T-helper 1 cell (primary cell): ENCODE measurements at places on chromosomes 5 and 9.

DNA sequence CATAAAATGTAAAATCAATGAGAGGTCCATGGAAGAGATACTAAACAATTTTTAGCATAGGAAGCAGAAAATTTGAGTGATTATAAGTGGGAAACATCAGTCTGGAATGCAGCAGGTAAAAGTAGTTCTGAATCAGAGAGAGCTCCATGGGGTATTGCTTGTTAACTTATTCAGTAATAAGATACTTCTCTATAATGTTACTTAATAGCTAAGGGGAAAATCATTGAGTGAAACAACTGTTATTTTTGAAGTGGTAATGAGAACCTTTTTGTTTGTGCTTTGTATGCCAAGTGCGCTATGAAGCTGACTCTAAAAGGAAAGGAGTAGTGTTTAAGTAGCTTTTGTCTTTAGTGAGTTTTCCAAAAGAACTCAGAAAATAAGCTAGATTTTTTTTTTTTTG, 95.2 kb downstream of the ERBIN start:
- DNase-seq, result no peak

DNA sequence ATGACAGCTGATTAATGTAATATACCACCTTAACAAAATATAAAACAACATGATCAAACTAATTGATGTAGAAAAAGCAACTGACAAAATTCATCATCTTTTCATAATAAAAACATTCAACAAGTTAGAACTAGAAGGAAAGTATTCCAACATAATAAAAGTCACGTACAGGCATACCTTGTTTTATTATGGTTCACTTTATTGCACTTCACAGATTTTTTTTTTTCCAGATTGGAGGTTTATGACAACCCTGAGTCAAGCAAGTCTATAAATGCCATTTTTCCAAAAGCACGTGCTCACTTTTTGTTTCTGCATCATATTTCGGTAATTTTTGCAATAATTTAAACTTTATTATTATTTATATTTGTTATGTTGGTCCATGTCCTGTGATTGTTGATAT, 1120.3 kb downstream of the PTPRD start:
- DNase-seq, result no peak

DNA sequence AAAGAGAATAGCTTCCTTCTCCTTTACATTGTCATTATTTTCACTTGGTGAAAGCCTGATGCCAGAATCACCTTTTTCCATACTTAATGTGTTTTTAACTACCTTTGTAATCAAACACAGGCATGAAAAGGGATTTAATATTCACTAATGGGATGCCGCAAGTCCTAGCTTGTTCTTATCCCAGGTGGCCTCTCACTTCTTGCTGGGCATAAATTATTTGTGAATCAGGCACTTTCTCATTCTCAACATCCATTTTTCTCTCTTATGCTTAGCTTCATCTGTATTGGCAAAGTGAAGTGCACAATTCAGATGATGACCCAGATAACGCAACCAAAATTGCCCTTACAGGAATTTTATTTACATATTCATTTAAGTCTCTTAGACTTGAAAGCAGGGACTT, 10.9 kb downstream of the ACTL7B start:
- DNase-seq, result no peak

DNA sequence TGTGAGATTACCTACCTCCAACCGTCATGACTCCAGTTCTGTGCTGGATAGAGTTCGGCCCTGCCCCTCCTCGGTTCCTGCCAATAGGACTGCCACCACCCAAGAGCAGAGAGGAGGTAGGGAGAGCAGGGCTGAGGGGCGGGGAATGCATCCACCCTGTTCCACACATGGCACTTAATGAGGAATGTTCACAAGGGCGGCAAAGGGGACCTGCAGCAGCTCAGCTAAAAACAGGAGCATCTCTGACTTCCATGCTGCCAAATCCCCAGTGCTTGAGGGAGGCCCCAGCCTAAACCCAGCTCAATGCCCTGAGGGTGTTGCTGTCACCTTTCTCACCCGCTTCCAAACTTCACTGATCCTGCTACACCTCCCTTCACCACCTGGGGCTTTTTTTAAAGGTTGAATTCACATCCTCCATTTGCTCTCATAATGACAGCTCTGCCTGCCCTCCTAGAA, 7.8 kb upstream of the DELE1 start:
- DNase-seq, result no peak
